ENCODE measurements at places on chromosomes 13 and 19.

DNA sequence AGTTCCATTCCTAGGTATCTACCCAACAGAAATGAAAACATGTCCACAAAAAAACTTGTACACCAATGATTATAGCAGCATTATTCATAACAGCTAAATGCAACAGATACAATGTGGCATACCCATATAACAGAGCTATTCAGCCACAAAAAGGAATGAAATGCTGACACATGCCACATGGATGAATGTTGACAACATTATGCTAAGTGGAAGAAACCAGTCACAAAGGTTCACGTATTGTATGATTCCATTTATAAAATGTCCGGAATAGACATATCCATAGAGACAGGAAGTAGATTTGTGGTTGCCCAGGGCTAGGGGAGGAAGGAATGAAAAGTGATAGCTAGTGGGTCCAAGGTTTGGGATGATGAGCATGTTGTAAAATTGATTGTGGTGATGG is 10.8 kb downstream of the CRYL1 start:
- no peaks in the 10 kb centered on the region for H3K4me1 ChIP-seq
- no peak overlapping the region for H3K4me3 ChIP-seq
- H3K27me3 ChIP-seq = no peaks in the 10 kb centered on the region
- H3K27ac ChIP-seq = no peak overlapping the region

GRCh38 chr13:48448959-48449614 is 36.2 kb upstream of the LPAR6 start:
- no peaks in the 10 kb centered on the region for H3K4me1 ChIP-seq
- H3K27me3 ChIP-seq = no peaks in the 10 kb centered on the region
- H3K4me3 ChIP-seq = no peak overlapping the region
- no peak for DNase-seq

DNA sequence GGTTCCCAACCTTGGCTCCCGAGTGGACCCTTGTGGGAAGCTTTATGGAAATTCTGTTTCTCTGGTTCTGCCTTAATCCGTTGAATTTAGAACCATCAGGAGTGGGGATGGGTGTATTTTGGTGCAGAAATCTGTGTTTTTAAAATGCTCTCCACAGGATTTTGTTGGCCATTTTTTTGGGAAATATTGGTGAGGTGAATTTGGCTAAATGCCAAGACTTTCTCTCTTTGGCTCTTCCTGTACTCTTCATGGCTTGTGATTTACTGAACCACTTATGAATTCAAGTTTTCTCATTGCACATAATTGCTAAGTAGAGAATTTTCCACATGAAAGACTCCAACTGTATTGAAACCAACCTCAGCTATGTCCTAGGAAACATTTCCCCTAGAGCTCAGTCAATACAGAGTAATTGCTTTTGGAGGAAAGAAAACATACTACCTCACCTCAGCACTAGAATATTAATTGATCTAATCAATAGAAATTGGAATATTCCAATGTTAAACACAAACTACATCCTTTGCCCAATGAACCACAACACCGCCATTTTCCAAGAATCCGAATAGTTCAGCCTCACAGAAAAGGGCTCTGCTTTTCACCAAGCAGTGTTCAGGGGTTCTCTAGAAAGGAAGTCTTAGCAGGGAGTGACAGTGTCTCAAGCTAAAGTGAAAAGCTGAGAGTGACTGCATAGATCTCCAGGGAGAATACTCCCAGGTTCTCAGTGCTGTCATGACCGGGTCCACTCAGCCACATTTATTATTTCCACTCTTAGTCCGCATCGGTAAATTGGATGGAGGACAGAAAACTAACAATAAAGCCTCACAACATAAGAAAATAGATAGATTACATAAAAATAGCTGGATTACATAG is 60.3 kb downstream of the ERCC5 start:
- H3K36me3 ChIP-seq = no peaks in the 10 kb centered on the region
- H3K4me3 ChIP-seq = no peak overlapping the region
- H3K4me1 ChIP-seq = no peaks in the 10 kb centered on the region
- no peak overlapping the region for H3K27ac ChIP-seq
- no peak for DNase-seq

GRCh38 chr13:22232186-22232585 is 561.3 kb downstream of the FGF9 start:
- H3K27me3 ChIP-seq = no peaks in the 10 kb centered on the region
- H3K27ac ChIP-seq = no peak overlapping the region
- H3K36me3 ChIP-seq = no peaks in the 10 kb centered on the region
- H3K4me1 ChIP-seq = no peaks in the 10 kb centered on the region
- no peak overlapping the region for H3K4me3 ChIP-seq
